GM23338 (cell line): ENCODE measurements at places on chromosomes 3 and 15. TPM values are rescaled to one million over a fixed set of nuclear protein-coding genes. Genes with fewer than 3 reads are reported as not detected.

Gene ASB14
- 0.38 and 0.87 TPM in 2 replicates for polyA plus RNA-seq

Gene LTF
- polyA plus RNA-seq: 0.73 and 0.89 TPM in 2 replicates

Gene WNT7A
- not detected in 2 replicates for polyA plus RNA-seq

Gene KCNAB1
- 1.3 and 2.6 TPM in 2 replicates for polyA plus RNA-seq

Gene SPTBN5
- polyA plus RNA-seq: 0.31 and 0.57 TPM in 2 replicates

Gene COL7A1
- 3.0 and 4.0 TPM in 2 replicates for polyA plus RNA-seq

Gene TERC
- polyA plus RNA-seq: 1.7 and 2.4 TPM in 2 replicates

Gene USP3
- polyA plus RNA-seq: 7.6 and 9.9 TPM in 2 replicates

Gene CCDC33
- 2.5 and 2.8 TPM in 2 replicates for polyA plus RNA-seq

Gene RTP1
- 5.4 and 6.3 TPM in 2 replicates for polyA plus RNA-seq

Gene MME
- polyA plus RNA-seq: 9.8 and 15.2 TPM in 2 replicates

Gene TCTA
- 3.9 and 4.0 TPM in 2 replicates for polyA plus RNA-seq

Gene PLA1A
- not detected in 2 replicates for polyA plus RNA-seq

Gene MLF1
- polyA plus RNA-seq: 55.0 and 63.6 TPM in 2 replicates

Gene CCR9
- not detected in 2 replicates for polyA plus RNA-seq

Gene PLD1
- polyA plus RNA-seq: 1.4 and 2.0 TPM in 2 replicates

Gene SMCO1
- not detected in 2 replicates for polyA plus RNA-seq

Gene CADM2
- polyA plus RNA-seq: 31.5 and 47.5 TPM in 2 replicates

Gene ST3GAL6
- 6.4 and 8.1 TPM in 2 replicates for polyA plus RNA-seq

Gene KCTD6
- 27.0 and 34.6 TPM in 2 replicates for polyA plus RNA-seq

Gene CAND2
- 4.5 and 5.6 TPM in 2 replicates for polyA plus RNA-seq

Gene SLCO2A1
- polyA plus RNA-seq: 0.82 and 1.0 TPM in 2 replicates

Gene KNG1
- 0.09 TPM in 1 of 2 replicates, not detected in the other for polyA plus RNA-seq

Gene GPR62
- 0.10 and 0.42 TPM in 2 replicates for polyA plus RNA-seq

Gene GXYLT2
- polyA plus RNA-seq: 2.0 and 3.0 TPM in 2 replicates

Gene MRPS22
- 48.9 and 58.4 TPM in 2 replicates for polyA plus RNA-seq

Gene SST
- 3.2 and 3.9 TPM in 2 replicates for polyA plus RNA-seq

Gene SNTN
- 0.70 TPM in 1 of 2 replicates, not detected in the other for polyA plus RNA-seq

Gene FETUB
- polyA plus RNA-seq: 0.26 TPM in 1 of 2 replicates, not detected in the other

Gene SPCS1
- polyA plus RNA-seq: 277 and 288 TPM in 2 replicates

Gene VWA5B2
- not detected in 2 replicates for polyA plus RNA-seq

Gene UBE3A
- polyA plus RNA-seq: 145 and 150 TPM in 2 replicates

Gene GHSR
- polyA plus RNA-seq: not detected in 2 replicates

Gene RTP4
- not detected in 2 replicates for polyA plus RNA-seq

Gene A4GNT
- polyA plus RNA-seq: not detected in 2 replicates

Gene GPR149
- 0.11 TPM in 1 of 2 replicates, not detected in the other for polyA plus RNA-seq
